ENCODE measurements at places on chromosomes 16 and 17.

- DNase-seq = no peak
These were observed 1.1 kb downstream of the ATP1B2 start for GRCh38 chr17:7651665-7652387.

- peak; percentile 77 for DNase-seq
These were observed 36.6 kb upstream of the RGS9 start for GRCh38 chr17:65100316-65101140.

DNA sequence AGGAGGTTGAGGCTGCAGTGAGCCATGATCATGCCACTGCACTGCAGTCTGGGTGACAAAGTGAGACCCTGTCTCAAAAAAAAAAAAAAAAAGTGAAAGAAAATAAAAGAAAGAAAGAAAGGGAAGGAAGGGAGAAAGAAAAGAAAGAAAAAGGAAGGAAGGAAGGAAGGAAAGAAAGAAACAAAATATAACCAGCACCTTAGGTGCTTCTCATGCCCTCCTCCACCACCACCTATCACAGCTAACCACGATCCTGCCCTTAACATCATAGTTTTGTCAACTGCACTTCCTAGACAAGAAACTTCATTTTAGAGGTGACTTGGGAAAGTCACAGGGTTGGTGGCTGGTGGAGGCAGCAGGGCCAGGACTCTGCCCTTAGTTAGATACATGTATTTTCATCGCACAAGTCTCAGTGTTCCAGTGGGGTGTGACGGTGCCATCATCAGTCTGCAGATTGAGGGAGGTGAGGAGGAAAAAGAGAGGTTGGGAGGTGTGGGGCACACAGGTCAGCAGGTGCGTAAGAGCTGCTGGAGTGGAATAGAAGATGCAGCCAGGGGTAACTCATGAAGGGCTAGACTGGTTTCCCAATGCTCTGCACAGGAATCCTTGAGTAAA lies 10.0 kb downstream of the SUPT4H1 start:
- DNase-seq = no peak

DNA sequence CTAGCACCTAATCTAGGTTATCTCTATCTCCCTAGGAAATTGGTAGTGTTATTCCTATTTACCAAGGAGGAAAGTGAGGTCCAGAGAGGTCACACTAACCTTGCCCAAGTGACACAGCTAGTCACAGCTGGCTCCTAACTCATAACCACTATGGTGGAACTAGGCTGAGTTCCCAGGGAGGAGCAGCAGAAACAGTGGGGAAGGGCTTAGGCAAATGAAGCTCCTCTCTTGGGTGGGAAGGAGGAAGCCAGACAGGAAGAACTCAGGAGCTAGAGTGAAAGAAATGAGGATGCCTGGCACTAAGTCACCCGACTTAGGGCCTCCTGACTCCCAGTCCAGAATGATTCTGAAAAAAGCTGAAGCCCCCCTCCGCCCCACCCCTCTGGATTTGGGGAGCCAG lies 34.5 kb downstream of the PSME3IP1 start:
- DNase-seq = no peak

- no peak for DNase-seq
These were observed 65.9 kb upstream of the CDH13 start for GRCh38 chr16:82560805-82561325.

DNA sequence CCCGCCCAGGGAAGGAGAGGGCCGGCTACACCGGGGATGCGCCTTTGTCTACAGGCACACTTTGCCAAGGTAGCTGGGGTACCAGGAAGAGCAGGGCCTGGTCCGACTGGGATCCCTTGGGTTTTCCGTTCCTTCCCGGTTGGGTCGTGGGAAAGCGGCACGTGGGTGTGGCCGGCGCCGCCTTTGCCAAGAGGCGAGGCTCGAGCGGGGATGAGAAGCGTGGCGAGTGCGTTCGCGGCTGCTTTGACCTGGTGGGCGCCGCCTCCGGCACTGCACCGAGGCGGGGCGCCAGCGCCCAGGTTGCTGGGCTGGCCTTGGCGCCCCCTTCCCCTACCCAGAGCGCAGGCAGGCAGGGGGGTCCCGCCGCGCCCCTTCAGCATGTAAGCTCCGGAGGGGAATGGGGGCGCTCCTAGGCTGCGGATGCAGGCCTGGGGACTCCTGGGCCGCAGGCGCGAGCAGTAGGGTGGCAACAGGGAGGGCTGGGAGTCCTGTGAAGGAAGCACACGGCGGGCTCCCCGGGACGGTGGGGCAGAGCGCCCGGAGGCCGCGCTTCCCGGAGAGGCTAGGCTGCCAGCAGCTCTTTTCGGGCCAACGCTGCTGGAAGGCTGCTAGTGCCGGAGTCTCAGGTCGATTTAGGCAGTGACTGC lies 2.0 kb downstream of the HAS3 start:
- no peak for DNase-seq

- DNase-seq = no peak
These were observed 9.2 kb downstream of the MINK1 start for GRCh38 chr17:4842376-4842775.

DNA sequence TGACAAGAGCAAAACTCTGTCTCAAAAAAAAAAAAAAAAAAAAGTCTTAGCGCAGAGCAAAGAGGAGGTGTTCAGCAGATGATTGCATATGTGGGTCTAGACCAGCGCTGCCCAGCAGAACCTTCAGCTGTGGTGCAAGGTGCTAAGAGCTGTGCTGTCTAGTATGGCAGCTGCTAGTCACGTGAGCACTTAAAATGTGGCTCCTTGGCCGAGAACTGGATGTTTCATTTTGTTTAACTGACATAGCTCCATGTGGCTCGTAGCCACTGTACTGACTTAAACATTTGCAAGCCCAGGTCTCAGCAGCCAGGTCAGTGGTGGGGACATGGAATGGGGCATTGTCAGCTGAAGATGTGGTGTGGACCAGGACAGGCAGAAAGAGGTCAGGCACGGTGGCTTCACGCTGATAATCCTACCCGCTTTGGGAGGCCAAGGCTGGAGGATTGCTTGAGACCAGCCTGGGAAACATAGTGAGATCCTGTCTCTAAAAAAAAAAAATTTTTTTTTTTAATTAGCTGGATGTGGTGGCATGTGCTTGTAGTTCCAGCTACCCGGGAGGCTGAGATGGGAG lies 9.2 kb downstream of the C1QTNF1 start:
- no peak for DNase-seq

GRCh38 chr16:79104567-79104966 lies 496.0 kb downstream of the MAF start:
- DNase-seq = no peak

DNA sequence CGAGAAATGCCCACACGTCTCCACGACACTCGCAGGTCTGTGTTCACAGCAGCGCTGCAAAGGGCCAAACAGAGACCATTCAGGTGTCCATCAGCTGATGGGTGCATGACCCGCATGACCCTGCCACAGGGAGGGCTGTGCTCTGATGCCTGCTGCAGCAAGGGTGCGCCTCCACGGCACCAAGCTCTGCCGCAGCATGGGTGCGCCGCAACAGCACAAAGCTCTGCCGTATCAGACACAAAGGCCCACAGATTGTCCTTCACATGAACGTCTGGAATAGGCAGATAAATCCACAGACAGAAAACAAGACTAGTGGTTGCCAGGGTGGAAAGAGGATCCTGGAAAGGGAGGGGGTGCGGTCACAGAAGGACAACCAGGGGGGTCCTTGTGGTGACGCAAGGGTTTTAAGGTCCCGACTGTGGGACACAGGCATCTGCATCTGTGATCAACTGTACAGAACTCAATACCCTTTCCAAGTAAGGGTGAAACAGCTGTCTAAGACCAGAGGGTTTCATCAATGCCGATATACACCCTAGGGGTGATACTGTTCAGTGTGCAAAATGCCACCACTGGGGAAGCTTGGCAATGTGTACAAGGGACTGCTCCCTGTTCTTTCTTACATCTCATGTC lies 121.0 kb downstream of the ANKRD11 start:
- no peak for DNase-seq
